ENCODE measurements at places on chromosomes 3 and 15.

- DNase-seq: no peak
Observed at GRCh38 chr3:9248522-9249271, 749 bp downstream of the SRGAP3 start.

GRCh38 chr3:185656321-185656840, 70.3 kb downstream of the SENP2 start:
- DNase-seq: peak; percentile 100

GRCh38 chr3:182133752-182134151, 422.0 kb downstream of the SOX2 start:
- DNase-seq: no peak

GRCh38 chr3:94593526-94594150, 530.8 kb downstream of the NSUN3 start:
- DNase-seq: no peak

DNA sequence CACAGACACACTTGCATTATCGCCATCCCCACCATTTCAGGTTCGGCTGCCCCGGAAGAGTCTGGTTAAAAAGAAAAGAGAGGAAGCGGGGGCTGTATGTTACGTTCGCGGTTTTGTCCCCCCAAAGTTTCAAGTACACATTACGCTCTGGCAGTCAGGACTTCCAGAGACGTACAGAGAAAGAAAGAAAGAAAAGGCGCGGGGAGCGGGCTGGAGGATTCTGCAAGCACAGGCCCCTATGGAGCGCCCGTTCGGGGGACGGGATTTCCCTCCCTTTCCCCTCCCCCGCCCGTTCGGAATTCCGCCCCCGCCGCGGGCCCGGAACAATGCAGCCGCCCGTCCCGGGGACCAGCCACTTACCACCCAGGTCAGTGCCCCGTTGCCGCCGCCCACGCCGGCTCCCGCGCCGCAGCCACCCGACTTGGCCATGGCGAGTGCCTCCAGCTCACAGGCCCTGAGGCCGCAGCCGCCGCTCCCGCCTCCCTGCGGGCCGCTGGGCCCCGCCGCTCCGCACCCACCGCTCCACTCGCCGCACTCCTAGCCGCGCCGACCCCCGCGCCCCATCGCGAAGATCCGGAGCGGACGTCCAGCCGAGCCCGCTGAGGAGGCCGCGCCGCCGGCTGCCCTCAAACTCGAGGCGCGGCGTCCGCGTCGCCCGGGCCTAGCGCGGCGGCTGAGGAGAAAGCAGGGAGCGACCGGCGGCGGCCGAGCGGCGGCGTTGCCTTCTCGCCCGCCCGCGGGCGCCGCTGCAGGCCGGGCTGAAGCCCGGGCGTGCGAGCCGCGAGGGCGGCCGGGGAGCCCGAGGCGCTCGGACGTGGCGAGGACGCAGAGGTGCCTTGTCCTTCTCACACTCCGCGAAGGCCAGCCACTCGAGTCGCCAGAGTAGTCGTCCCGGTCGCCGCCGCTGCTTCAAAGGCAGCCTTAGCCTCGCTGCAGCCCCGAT, 567 bp downstream of the TOP2B start:
- DNase-seq: peak; percentile 50

- DNase-seq: no peak
Observed at GRCh38 chr3:66411961-66412887, 88.6 kb downstream of the LRIG1 start.

GRCh38 chr15:95176794-95177577, 945.6 kb downstream of the MCTP2 start:
- no peak for DNase-seq

DNA sequence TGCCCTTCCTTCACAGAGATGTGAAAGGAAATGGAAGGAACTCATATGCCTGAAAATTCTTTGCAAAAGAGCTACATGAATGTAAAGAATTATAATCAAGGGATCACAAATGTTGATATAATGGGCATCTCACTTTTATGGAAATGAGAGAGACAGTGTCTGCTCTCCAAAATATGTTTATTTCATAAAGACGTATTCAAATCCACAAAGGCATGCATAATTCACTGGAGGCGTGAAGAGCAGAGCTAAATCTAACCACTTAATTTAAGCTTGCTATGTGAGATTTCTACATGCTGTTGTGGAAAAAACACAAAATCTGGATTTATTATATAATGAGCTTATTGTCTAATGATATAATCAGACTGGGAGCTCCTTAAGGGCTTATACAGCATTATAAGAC, 469.1 kb downstream of the RAP2B start:
- DNase-seq: no peak

DNA sequence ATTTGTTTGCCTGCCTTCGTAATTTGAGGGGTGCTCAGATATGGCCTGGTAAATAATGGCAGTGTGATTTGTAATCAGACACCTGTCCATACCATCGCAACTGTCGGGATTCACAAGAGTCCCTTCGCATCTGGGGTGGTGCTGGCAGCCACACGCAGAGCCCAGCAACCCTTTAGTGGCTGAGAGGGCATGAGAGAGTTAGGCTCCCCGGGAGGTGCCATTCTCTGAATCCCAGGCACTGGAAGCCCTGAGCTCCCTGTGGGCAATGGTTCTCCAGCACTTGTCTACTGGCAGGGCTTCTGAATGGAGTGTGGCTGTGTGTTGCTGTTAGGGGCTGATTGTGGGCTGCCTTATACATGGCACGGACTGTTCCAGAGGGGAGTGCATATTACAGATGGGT, 230.1 kb downstream of the EBLN2 start:
- no peak for DNase-seq

GRCh38 chr3:60461267-60461666, 790.0 kb downstream of the FHIT start:
- DNase-seq: peak; percentile 33

DNA sequence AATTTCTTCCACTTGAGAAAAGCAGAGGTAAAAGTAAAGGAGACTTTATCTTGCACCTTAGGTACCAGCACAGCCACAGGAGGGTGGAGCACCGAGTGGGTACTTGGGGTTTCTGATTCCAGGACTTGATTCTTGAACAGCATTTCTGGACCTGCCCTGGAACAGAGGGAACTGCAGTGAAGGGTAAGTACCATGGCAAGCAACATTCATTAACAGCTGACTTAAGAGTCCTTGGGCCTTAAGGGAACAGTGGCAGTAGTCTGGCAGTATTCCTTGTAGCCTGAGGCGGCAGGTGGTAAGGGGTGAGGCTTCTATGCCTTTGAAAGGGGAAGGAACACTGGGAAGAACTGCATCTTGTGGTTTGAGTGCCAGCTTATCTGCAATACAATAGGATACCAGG, 551.9 kb downstream of the RSL24D1 start:
- DNase-seq: no peak

Data from fibroblast of skin of back (primary cell).